ENCODE measurements at places on chromosomes 12 and 14. TPM values are rescaled to one million over a fixed set of nuclear protein-coding genes. Genes with fewer than 3 reads are reported as not detected.

- DNase-seq, result no peak
Measured at GRCh38 chr12:19757317-19757877, 318.1 kb downstream of the AEBP2 start.

DNA sequence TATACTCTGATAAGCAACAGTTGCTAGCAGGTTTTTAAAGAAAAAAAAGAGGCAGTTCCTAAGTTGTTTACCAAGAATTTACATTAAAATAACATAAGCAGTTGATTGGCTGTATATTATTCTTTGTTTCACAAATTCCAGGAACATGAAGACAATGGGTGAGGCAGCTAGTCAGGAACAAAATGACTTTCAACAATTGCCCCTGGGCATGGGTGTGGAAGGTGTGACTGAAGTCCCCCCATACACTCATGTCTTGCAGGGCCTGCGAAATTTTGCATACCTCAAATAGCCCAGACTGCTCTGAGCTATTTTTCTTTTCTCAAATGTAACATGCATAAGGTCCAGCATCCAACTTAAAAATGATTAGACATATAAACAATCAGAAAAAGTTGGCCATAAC is 267.2 kb upstream of the DIO3 start:
- no peak for DNase-seq

TPI1 gene
- total RNA-seq, result 1,222 TPM

DNA sequence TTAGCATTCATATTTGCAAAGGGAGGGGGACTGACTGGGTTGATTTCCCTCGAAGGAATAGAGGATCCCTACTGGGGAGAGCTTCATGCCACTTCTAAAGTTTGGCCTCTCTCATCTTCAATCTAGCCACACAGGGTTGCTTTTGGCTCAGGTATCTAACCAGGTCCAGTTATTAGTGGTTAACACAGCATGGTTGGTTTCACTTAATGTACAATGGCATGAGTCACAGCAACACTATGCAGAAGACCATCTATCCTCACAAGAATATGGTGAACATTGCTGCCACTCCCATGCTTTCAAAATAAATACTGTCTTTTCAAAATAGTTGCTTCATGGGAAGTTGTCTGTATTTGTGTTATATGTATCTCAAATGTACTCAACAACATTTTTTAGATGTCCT is 6.6 kb upstream of the RAB3IP start:
- DNase-seq, result no peak

CRIP1 gene
- total RNA-seq, result 67.3 TPM

ZCRB1 gene
- total RNA-seq, result 84.2 TPM

GRCh38 chr14:94918896-94919295 is 149.0 kb upstream of the GSC start:
- no peak for DNase-seq

GRCh38 chr12:50240792-50241114 is 42.6 kb downstream of the LIMA1 start:
- no peak for DNase-seq

DNA sequence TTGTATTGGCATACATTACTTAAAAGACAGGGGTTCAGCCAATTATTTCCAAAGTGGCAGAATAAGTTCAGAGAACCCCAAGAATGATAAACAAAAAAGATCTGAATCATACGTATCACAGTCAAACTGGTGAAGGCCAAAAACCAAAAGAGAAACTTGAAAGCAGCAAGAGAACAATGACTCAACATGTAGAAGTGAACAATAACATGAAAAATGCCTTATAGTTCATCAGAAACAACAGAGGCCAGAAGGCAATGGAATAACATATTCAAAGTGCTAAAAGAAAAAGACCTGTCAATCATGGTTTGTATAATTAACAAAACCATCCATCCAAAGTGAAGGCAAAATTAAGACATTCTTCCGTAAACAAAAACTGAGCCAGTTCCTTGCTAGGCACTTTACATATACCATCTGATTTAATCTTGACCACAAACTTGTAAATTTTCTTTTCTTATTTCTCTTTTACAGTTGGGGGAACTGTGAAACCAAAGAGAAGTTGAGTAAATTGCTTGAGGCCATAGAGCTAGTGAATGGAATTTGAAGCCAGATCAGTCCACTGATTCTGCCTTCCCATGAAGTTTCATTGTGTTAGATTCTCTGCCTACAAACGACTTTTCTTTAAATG is 232.1 kb upstream of the SEL1L start:
- no peak for DNase-seq

DNA sequence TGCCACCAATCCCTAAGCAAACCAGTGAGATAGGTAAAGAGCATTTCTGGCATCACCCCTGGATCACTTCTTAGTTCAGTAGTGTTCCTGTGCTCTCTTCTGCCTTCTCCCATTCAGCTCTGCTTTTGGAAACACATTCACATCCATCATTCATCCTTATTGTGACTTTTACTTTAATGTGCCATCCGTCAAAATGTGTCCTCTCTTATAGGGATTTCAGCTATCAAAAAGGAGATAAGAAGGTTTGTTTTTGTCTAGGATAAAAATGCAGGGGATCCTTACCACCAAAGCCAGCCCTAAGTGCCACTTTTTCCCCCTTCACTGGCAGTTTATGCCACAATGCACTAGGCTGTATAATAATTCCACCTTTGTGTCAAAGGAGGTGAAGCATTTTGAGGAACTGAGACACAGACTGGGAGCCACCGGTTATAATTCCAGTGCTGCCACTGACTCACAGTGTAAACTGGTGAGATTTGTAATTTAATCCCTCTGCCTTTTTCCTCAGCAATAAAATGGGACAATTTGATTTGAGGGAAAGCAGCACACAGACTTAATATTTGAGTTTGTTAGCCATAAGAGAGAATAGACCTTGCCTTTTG is 158.6 kb downstream of the PAX9 start:
- no peak for DNase-seq
